Muscle of leg (tissue), 16 donors: ENCODE measurements at places on chromosomes 12 and 14. TPM values are rescaled to one million over a fixed set of nuclear protein-coding genes. Genes with fewer than 3 reads are reported as not detected.

DNA sequence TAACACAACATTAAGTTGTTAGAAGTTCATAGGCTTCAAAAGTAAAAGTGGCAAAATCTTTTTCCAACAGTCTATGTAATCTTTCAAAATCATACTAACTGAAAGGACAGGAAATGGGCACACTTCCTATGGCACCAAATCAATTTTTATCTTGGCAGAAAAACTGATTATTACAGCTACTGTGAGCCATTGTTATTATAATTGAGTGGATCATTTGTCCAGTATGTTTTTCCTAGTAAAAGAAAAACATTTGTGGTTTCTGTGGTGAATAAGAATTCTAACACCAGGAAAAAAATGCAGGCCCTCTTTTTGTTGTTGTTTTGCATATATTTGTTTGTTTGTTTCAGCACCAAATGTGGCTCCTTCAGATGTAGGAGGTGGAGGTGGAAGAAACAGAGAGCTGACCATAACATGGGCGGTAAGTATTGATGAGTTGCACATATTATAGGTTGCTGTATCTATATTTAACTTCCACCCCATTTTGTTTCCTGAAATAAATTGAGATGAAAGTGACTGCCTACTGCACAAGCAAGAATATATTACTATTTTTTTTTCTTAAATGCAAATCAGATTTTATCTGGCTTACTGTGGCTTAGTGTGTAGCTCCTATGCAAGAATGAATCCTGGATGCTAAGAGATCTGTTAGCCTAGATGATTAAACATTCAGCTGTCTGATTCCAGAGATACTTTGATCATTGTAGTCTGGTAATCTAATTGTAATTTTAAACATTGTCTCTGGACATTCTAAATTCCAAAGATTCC lies 174.1 kb upstream of the PDZRN4 start:
- peak; percentile 4 for DNase-seq

DNA sequence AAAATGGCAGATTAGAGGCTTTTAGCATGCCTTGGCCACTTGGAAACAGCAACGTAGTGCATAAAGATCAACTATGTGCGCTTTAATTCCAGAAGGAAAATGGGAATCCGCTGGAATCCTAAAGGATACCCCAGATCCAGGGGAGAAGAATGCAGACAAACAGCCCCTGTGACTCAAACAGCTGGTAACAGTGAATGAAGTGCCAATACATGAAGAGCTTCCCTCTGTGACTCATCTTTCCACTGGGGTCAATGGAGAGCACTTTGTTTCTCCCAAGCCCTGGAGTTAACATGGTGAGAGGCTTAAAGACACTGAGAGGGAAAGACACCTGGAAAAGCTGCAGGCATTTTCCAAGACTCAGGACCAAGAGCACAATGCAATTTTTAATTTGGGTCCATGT lies 263.1 kb downstream of the CEP128 start:
- DNase-seq, result no peak

- DNase-seq, result no peak
Observed at GRCh38 chr14:20904393-20905029, 13.3 kb downstream of the RNASE3 start.

DNA sequence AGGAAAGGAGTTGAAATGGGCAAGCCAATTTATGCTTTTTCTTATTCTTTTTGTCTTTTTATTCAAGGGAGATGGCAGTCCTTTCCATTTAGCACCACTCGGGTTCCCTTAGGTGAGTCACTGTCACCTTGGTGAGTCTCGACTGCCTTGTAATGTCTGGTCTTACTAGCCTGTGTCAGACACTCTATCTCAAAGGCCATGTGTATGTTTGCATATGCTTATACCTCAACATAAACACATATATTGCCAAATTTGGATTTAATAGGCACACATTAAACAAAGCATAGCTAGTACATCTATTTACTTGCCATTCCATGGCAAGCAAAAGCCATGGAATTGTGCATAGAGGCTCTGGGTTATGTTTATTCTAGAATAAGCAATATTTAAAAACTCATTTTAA lies 624.9 kb upstream of the FOXG1 start:
- no peak for DNase-seq

DNA sequence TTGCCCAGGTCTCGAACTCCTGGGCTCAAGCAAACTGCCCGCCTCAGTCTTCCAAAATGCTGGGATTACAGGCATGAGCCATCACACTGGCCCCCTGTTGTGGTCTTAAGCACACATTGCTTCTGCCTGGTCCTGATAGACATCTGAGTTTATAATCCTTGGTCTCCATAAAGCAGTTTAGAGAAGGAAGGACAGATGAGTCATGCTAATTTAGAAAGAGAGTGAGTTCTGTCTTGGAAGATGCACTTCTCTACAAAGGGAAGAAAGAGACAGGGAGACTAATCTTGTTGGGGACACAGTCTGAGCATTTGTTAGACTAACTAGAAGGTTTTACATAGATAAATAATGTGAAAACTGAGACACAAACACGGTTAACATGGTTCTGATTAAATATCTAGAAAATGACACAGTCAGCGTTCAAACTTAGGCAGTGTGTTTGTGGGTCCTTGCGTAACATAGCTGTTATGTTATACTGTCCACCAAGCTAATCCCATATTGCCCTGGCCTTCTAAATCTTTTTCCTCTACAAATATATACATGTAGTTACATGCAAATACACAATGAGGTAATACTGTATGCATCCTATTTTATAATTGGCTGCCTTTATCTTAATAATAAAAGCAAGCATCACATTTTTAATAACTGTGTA lies 31.0 kb downstream of the SAMD4A start:
- no peak for DNase-seq

GRCh38 chr14:96059519-96060135 lies 20.5 kb downstream of the C14orf132 start:
- no peak for DNase-seq

GRCh38 chr14:100398044-100398443 lies 74.9 kb downstream of the SLC25A47 start:
- no peak for DNase-seq

DNA sequence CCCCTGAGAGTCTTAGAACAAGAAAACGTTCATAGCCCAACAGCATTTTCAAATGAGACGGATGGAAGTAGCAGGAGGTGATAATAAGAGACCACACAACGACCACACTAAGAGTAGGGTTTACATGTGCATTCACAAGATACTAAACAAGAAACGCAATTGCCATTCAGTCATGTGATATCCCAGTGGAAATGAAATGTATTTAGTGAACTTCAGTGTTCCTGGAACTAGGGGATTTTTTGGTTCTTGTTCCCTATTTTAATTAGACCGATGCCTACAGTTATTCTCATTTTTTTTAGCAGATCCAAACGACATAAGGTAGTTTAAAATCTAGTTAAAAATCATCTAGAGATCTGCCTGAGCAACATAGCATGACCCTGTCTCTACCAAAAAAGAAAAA lies 150.0 kb downstream of the GPR65 start:
- no peak for DNase-seq

DNA sequence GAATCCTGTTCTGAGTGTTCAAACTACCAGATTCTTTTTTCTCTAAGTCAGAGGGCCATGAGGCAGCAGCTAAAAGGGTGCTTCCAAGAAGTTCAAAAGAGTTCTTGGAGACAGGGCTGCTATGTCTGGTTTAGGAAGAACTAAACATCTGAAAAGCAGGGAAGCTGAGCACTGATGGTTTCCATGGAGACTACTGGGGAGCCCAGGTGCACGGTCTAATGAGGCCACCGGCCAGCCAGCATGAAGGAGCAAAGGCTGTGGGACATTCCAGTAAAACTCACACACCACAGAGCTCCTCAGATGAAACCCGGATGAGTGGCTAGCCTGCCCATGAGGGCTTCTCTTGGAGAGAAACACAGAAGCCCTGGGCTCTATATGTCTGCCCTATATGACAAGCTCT lies 97.3 kb downstream of the KCNK10 start:
- no peak for DNase-seq

DNA sequence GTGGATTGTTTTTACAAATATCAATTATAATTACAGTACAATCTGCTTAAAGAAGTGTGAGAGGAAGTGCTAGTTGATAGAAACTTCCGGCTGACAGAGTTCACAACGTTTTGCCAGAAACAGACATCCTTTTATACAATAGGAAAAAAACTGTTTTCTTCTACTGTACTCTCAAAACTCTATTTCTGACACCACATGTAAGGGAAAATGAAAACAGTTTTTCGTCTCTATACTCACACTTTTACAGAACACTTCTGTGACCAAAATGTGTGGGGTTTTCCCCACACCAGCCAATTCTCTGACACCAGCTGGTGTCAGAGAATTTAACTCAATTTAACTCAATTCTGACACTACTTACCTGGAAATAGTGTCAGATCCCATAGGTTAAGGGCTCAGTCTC lies 24.2 kb upstream of the HIF1A start:
- peak; percentile 18 for DNase-seq

- DNase-seq, result no peak
Observed at GRCh38 chr12:57491393-57492280, 3.8 kb downstream of the MARS1 start.

- no peak for DNase-seq
Observed at GRCh38 chr14:100767003-100767787, 40.5 kb downstream of the DLK1 start.

Gene NGDN
- total RNA-seq, result 45.8 TPM

Gene ACOT6
- total RNA-seq, result not detected

Gene NYNRIN
- 16.5 TPM for total RNA-seq

Gene A2M
- total RNA-seq, result 233 TPM

Gene SPX
- total RNA-seq, result 12.9 TPM
